ENCODE measurements at places on chromosomes 11 and 22.

GRCh38 chr22:45639747-45640102 is 31.9 kb upstream of the ATXN10 start:
- DNase-seq: no peak

DNA sequence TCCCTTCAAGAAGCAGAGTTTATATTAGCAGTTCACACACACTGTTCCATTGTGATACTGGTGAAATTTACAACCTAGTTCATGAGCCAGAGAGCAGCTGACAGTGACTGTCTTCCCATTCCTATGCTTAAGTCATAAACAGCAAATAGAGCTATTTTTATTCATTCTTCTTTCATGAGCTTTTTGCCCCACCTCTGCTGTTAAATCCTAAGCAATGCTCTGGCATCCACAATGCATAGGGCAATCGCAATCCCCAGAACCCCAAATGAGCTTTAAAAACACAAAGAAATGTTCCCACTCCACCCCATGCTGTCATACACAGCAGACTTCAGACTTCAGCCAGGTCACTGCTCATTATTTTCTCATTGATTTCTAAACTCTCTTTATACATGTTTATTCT is 307.5 kb downstream of the ETS1 start:
- no peak for DNase-seq

GRCh38 chr11:16793511-16793910 is 55.1 kb downstream of the C11orf58 start:
- DNase-seq: no peak

- DNase-seq: no peak
Observed at GRCh38 chr11:117511483-117511930, 183.9 kb downstream of the CEP164 start.

DNA sequence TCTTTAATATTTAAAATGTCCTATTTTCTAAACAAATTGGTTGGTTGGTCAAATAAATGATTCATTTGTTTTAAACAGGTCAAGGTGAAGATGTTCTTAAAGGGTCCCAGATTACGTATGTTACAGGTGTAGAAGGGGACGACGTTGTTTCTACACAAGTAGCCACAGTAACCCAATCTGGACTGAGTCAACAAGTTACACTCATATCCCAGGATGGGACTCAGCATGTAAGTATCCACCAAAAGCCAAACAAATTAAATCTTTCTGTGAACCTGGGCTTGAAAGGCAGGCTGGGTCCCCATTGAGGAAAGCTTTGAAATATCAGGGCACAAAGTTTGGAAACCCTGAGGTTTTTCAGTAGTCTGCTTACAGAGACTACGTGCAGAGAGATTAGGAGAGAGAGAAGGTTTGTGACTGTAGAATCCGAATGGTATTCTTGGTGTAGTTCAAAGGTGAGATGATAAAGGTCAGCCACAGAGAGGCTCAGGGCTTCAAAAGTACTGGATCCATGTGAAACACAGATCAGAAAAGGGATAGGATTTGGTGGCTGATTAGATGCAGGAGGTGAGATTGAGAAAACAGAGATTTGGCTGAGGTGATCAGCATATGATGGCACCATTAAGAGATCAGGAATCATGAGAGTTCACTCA is 51.7 kb downstream of the ZNF143 start:
- no peak for DNase-seq

GRCh38 chr11:22491555-22492225 is 133.9 kb downstream of the FANCF start:
- DNase-seq: no peak

- no peak for DNase-seq
Observed at GRCh38 chr11:70415191-70415590, 16.9 kb downstream of the CTTN start.

DNA sequence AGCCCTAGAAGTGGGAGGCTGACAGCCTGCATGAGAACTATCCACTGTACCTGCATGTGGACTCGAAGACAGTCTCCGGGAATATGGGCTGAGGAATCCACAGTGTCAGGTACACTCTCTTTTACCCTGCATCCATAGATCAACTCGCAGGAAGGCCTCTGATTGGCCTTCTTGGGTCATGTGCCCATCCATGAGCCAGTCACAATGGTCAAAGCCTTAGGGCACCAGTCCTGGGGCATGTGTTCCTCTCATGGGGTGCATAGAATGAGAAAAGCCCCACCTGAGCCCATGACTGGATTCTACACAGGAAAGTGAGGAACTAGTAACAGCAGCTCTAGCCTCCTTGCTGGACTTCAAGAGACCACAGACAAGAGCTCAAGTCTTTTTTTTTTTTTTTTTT is 10.6 kb downstream of the ART1 start:
- DNase-seq: no peak

DNA sequence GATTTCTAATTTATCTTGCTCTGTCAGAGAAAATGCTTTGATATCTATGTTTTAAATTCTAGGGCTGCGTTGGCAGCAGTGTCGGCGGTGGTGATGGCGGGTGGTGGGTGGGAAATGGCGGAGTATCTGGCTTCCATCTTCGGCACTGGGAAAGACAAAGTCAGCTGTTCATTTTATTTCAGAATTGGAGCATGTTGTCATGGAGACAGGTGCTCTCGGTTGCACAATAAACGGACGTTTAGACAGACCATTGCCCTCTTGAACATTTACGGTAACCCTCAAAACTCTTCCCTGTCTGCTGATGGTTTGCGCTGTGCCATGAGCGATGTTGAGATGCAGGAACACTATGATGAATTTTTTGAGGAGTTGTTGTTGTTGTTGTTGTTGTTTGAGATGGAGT is 36.1 kb upstream of the PHOX2A start:
- no peak for DNase-seq

DNA sequence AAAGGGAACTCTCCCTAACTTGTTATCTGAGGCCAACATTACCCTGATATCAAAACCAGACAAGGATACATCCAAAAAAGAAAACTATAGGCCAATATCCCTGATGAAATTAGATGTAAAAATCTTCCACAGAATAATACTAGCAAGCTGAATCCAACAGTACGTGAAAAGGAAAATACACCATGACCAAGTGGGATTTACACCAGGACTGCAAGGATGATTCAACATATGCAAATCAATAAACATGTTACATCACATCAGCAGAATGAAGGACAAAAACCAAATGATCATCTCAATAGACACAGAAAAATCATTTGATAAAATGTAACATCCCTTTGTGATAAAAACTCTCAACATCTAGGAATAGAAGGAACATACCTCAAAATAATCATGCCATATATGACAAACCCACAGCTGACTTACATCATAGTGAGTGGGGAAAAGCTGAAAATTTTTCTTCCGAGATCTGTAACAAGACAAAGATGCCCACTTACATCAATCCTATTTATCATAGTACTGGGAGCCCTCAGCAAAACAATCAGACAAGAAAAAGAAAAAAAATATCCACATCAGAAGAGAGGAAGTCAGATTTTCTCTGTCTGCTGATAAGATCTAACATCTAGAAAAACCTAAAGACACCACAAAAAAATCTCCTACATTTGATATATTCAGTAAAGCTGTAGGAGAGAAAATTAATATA is 703.3 kb upstream of the ANO5 start:
- no peak for DNase-seq

- DNase-seq: no peak
Observed at GRCh38 chr11:20351751-20352262, 11.7 kb upstream of the HTATIP2 start.

GRCh38 chr11:69975822-69976221 is 102.3 kb upstream of the ANO1 start:
- no peak for DNase-seq

DNA sequence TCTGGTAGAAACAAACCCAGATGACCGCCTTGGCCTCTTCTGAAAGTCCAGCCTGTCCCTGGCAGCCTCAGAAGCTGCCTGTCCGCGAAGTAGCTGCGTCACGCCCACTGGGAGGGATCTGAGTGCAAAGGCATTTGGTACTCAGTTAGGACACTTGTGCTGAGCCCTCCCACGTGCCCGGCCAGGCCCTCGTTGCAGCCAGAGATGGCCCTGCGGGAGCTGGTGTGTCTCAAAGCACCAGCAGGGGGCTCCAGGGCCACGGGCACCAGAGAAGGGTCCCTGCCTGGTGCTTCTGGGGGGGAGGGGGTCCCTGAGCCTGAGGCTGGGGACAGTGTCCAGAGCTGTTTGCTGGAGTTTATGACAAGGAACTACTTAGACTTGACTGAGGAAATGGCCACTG is 5.8 kb downstream of the SELENOO start:
- DNase-seq: no peak

GRCh38 chr11:24567380-24567779 is 70.5 kb downstream of the LUZP2 start:
- DNase-seq: no peak

DNA sequence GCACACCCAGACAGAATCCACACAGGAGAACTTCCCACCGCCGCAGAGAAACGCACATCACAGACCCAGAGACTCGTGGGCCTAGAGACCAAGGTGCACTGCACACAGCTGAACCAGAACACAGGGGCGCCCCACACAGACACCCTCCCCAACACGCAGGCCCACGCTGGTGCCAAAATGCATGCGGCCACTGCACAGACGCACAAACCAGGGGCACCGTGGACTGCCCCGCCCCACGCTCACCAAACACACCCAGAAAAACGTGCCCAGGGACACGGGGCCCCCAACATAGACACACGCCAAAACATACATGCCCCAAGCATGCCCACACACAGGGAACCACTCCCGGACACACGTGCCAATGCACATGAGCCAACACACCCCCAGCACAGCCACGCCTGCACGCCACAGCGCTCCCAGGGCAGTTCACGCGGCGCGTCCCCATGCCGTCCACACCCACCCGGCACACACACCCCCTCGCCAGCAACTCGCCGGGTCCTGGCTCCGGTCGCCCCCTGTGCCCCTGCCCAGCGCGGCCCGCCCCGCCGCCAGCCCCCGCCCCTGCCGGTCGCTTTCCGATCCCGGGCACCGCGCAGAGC is 7.8 kb downstream of the ELFN2 start:
- no peak for DNase-seq

Measured in germinal center (tissue), 1 donor.